ENCODE measurements at places on chromosomes 4 and X.

DNA sequence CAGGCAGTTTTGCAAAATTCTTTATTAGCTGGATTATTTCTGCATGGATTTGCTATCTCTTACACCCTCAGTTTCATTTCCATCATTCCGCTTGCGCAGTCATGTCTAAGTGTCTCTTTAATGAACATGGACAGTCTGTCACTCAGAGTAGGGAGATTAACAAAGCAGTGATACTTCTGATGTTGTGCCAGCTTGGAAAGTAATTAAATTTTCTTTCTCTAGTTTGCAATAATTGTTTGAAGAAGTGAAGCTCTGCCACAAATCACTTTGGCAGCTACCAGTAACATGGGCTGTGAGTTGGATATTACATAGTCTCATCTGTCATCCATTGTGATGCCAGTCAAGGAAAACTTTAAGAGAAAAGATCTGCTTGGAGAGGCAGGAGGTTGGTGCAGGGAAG, 324.8 kb upstream of the NWD2 start:
- no peak for DNase-seq

DNA sequence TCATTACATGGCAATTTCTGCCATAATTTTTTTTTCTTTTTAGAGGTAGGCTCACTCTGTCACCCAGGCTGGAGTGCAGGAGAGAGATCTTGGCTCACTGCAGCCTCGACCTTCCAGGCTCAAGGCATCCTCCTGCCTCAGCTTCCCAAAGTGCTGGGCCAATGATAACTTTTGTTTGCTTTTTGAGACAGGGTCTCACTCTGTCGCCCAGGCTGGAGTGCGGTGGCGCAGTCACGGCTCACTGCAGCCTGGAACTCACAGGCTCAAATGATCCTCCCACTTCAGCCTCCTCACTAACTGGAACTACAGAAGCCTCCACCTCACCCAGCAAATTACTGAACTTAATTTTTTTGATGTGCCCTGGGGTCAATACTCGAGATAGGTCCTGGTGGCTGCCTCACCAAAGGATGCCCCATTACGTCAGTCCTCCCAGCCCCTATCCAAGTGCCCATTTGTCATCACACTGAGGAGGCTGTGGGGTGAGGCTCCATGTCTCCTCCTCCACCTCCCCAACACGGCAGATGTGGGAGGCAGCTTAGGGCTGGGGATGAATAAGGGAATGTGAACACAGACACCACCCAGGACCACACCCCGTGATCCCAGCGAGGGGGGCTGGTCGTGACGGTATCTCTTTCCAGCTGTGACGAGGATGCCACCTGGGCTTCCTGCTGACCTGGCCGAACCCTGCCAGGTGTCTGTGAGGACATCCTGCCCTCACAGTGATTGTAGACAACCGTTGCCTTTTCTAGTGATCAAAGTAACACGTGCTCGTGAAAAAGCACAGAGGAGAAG, 12.4 kb upstream of the NKX1-1 start:
- no peak for DNase-seq

GRCh38 chr4:137213372-137214173, 318.7 kb downstream of the PCDH18 start:
- DNase-seq: no peak

GRCh38 chrX:151985955-151986354, 11.5 kb upstream of the GABRE start:
- no peak for DNase-seq

DNA sequence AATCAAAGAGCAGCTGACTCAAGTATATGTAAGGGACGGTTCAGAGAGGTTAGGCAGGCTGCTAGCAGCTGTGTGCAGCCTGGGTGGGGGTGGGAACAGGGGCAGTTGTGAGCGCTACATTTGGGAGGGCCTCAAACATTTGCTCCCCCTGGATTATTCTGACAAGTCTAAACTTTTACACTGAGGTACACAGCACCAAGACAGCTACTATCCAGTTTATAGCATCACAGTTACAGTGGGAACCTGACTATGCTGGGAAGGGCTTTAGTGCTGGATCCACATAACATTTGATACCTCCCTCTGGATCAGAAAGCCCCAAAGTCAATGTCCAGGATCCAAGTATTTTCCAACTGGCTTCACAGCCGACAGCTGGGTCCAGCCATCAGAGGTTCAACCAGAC, 55.8 kb upstream of the GIMD1 start:
- no peak for DNase-seq

DNA sequence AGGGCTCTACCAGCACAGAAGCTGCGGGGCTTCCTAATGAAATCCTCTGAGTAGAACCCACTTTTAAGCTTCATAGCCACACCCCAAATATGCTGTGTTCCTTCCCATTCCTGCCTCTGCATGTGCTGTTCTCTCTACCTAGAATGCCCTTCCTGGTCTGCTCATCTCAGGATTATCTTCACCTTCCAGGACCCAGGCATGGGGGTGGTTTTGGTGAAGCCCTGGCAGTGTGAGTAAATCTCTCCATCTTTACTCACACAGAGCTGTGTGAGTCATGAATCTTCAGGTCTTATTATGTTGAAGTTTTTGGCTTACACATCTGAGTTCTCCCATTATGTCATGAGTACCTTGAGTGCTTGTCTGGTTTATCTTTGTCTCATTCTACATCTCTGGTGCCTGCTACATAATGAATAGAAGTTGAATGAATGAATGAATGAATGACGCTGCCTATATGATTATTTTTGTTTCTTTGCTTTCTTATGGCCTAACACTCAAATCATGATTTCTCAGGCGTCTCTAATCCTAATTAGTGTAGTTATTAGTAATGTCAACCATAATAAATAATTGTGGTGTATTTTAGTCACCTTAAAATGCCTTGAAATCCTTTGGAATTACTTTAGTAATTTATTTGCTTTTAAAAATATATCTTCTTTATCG, 41.9 kb downstream of the HADH start:
- peak; percentile 56 for DNase-seq

DNA sequence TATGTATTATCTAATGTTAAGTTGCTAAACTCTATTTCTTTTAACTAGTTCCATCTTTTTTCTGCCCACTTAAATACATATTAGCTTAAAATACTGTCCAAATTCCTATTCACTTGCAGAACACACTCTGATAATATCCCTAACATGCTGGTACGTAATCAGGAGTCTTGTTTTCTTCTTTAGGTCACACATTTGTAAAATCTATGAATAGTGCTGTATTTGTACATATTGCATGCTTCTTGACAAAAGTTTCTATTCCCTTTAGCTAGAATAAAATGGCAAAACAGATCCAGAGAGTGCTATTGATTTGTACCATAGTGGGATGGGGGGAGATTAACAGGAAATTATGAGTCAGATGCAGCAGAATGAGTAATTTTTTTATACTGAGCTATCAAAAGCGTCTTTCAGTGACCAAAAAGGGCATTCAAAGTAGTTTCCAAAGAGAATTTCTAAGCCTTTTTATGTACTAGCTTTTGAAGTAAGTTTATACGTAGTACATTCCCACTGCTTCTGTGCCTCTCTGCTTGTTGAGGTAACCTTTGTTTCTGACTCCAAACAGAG, 126.5 kb downstream of the PTPN13 start:
- peak; percentile 2 for DNase-seq

GRCh38 chr4:126939401-126939800, 693.4 kb upstream of the INTU start:
- peak; percentile 78 for DNase-seq

- DNase-seq: no peak
Observed at GRCh38 chrX:53305219-53305995, 24.0 kb upstream of the IQSEC2 start.

GRCh38 chr4:40087799-40088366, 31.2 kb downstream of the N4BP2 start:
- no peak for DNase-seq

GRCh38 chr4:3037957-3038461, 36.3 kb downstream of the HTT-AS start:
- no peak for DNase-seq

GRCh38 chr4:85928775-85929591, 430.9 kb downstream of the MAPK10 start:
- DNase-seq: peak; percentile 18

GRCh38 chr4:29861307-29861706, 858.9 kb upstream of the PCDH7 start:
- no peak for DNase-seq

DNA sequence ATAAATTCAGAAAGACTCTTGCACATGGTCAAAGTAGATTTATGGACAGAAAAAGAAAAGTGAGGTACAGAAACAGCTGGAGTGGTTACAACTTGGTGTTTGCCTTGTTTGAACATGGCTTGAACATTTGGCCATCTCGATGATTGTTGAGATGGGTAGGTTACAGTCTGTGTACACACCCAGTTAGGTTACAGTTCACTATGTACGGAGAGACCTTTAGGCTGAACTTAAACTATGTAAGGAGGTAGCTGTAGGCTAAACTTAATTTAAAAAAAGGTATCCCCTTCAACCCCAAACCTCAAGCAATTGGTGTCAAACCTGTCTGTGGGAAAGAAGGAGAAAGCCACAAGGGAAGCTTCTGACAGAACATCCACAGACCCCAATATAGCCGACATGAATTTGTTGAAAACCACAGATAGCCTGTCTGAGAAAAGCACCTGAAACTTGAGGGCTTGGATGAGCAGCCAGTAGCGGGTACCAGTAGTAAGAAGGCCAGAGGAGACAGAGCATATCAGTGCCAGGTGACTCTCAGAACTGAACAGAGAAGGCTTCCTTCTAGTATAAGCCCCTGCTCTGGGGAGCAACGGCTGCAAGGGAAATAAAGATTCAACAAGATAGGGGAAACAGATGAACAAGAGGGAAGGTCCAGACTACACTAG, 247.9 kb upstream of the GALNTL6 start:
- no peak for DNase-seq
